Mesothelial cell of epicardium (in vitro differentiated cells): ENCODE measurements at places on chromosomes 1 and 21.

DNA sequence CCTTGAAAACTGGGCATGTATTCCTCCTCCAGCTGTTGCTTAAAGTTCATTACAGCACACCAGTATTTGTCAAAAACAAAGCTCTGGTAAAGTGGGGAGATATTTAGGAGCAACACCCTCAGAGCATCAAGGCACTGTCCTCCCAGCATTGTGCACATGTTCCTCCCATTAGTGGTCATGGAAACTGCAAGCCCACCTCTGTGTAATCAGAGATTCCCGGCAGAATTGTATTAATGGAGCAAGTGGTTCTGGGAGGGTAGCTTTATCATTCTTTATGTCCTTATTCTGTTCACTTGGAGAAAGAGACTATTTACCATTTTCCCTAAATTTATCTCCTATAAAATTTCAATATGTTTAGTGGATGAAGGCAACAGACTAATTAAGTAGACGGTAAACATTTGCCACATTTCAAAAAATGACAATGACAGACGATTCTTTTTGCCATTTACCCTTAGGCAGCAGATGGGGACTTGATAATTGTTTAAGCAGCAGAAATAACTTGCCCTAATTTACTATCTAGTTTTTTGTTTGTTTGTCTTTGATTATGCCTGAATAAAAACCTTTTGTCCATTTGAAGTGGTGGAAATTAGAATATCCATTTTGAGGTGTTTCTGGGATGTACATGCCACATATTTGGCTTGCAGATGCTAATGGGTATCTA lies 289.6 kb upstream of the ST6GALNAC5 start:
- peaks cover 28% of the 10 kb centered on the region for H3K4me1 ChIP-seq
- H3K36me3 ChIP-seq = no peaks in the 10 kb centered on the region
- DNase-seq = no peak
- H3K27ac ChIP-seq = no peak overlapping the region
- H3K27me3 ChIP-seq = no peaks in the 10 kb centered on the region
- no peak overlapping the region for H3K4me3 ChIP-seq

DNA sequence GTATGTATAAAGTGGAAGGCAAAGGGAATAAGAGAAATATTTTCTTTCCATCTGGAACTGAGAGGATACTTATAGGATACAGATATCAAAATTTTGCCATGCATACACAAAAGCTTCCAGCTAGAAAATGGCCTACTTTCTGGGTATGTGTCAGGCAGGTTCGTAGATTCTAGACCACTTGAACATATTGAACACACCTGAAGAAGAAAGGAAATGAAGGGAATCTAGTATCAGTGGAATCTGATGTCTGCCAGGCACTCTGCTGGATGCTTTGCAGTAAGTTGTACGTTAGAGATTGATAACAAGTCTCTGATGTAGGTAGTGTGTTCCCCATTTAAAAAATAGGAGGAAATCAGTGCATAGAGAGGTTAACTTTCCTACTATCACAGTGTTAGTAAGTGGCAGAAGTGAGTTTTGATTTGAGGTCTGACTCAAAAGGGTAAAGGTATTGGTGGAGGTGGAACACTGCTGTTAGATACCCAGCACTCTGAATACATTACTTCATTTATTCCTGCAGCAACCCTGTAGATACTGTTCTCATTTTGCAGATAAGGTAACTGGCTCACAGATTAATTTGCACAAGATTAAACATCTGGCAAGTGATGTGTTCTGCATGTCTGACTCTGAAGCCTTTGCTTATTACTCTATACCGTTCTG lies 3.0 kb downstream of the CAMSAP2 start:
- no peak for DNase-seq
- H3K36me3 ChIP-seq = peaks cover 4% of the 10 kb centered on the region
- peak overlapping the region; percentile 43 for H3K27ac ChIP-seq
- no peaks in the 10 kb centered on the region for H3K27me3 ChIP-seq

DNA sequence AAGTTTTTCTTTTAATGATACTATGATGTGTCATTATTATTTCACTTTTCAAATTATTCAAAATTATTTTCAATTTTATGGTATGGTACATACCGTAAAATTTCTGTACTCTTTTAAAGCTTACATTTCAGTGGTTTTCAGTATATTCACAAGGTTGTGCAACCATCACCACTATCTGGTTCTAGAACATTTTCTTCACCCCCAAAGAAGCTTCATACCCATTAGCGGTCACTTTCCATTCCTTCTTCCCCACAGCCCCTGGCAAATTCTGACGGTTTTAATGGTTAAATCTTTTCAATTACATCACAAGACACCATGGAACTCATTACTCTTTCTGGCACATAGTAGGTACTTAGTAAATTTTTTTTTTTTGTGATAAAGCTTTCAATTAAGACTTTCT lies 22.8 kb upstream of the ATP5PO start:
- H3K27me3 ChIP-seq = no peaks in the 10 kb centered on the region
- H3K4me3 ChIP-seq = no peak overlapping the region
- no peak overlapping the region for H3K27ac ChIP-seq
- DNase-seq = no peak
- peaks cover 18% of the 10 kb centered on the region for H3K4me1 ChIP-seq

- H3K4me1 ChIP-seq = peaks cover 3% of the 10 kb centered on the region
- DNase-seq = no peak
- H3K27ac ChIP-seq = no peak overlapping the region
- H3K36me3 ChIP-seq = no peaks in the 10 kb centered on the region
Measured at GRCh38 chr1:158898722-158899121, 32.6 kb upstream of the PYHIN1 start.

DNA sequence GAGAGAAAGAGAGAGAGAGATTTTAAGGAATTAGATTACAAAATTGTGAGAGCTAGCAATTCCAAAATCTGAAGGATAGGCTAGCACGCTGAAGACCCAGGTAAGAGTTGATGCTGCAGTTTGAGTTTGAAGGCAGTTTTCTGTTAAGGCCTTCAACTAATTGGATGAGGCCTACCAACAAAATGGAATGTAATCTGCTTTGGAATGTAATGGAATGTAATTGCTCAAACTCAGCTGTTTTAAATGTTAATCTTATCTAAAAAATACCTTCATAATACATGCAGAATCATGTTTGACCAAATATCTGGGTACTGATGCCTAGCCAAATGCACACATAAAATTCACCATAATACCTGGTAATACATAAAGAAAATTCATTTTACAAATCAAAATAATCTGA lies 976.1 kb downstream of the LTN1 start:
- H3K27ac ChIP-seq = no peak overlapping the region
- no peak for DNase-seq
- H3K36me3 ChIP-seq = no peaks in the 10 kb centered on the region
- H3K27me3 ChIP-seq = no peaks in the 10 kb centered on the region
- no peak overlapping the region for H3K4me3 ChIP-seq
- peaks cover 22% of the 10 kb centered on the region for H3K4me1 ChIP-seq

DNA sequence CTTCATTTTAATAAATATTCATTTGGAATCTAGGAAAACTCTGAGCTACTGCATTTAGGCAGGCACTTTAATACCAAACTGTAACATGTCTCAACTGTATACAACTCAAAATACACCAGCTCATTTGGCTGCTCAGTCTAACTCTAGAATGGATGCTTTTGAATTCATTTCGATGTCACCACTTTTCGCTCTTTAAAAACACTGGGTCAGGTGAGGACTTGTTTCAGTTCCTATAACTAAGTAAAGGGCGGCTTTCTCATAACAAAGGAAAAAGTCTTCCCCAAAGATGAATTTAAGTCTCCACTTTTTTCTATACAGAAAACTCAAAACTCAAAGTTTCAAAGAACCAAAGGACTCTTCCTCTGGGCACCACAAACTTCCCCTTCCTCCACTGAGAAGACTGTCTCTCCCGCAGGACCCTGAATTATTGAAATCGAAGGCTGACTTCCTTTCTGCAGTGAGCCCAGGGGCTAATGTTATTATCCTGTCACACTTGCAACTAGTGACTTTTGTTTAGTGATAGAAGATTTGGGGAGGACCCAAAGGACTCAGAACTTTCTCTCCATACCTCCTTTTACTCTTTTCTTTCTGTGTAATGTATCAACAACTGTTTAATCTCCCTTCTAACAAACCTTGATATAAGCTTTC lies 9.7 kb upstream of the DHX9 start:
- DNase-seq = no peak
- H3K36me3 ChIP-seq = peaks cover 5% of the 10 kb centered on the region
- H3K27ac ChIP-seq = no peak overlapping the region
- no peak overlapping the region for H3K4me3 ChIP-seq
- H3K4me1 ChIP-seq = no peaks in the 10 kb centered on the region
- H3K27me3 ChIP-seq = no peaks in the 10 kb centered on the region

DNA sequence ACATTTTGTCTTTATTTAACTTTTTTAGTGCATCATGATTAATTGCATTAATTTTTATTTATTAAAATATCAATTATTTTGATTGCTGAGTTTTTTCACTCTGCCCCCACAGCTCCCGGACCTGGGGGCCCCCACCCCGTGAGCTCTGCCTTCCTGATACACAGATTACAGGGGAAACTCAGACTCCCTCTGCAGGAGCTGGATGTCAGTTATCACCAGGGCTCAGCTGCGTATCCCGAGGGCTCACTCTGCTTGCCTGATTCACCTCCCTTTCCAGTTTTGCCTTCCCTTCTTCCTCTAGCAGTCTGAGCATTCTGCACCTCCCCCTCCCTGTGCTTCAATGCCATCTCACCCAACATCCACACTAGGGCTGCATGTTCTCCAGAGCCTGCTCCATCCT lies 98.2 kb downstream of the ATP1A1 start:
- DNase-seq = no peak
- H3K36me3 ChIP-seq = no peaks in the 10 kb centered on the region
- H3K27me3 ChIP-seq = no peaks in the 10 kb centered on the region
- peaks cover 28% of the 10 kb centered on the region for H3K4me1 ChIP-seq
- H3K27ac ChIP-seq = no peak overlapping the region

DNA sequence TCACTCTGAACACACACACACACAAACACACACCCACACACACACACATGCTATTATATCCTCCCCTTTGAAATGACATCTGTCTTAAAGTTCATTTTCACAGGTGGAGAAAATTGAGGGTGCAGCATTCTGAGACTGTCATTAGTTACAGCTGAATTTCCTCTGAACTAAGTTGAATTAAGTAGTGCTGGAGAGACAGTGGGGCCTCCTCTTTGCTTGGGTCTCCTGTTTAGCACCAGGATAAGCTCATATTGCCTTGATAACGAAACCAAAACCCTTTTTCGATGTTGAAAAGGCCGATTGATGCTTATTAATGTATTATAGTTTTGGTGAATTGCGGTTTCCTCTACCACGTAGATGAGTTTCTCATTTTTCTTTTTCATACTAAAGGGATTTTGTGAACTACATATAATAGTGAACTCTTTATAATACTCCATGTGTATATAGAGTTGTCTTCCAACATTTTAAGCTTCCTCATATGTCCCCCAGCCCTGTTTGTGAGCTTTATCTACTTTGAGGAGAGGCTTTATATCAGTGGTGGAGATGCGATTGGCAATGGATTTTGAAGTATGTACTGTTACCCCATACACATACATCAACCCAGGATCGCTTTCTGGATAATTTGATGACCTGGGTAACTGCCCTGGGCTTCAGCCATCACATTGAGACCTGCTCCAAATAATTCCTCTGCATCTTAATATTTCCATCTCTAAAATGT lies 17.4 kb downstream of the DYNLT5 start:
- DNase-seq = no peak
- no peaks in the 10 kb centered on the region for H3K4me1 ChIP-seq
- no peak overlapping the region for H3K27ac ChIP-seq
- H3K27me3 ChIP-seq = no peaks in the 10 kb centered on the region
- H3K36me3 ChIP-seq = no peaks in the 10 kb centered on the region

DNA sequence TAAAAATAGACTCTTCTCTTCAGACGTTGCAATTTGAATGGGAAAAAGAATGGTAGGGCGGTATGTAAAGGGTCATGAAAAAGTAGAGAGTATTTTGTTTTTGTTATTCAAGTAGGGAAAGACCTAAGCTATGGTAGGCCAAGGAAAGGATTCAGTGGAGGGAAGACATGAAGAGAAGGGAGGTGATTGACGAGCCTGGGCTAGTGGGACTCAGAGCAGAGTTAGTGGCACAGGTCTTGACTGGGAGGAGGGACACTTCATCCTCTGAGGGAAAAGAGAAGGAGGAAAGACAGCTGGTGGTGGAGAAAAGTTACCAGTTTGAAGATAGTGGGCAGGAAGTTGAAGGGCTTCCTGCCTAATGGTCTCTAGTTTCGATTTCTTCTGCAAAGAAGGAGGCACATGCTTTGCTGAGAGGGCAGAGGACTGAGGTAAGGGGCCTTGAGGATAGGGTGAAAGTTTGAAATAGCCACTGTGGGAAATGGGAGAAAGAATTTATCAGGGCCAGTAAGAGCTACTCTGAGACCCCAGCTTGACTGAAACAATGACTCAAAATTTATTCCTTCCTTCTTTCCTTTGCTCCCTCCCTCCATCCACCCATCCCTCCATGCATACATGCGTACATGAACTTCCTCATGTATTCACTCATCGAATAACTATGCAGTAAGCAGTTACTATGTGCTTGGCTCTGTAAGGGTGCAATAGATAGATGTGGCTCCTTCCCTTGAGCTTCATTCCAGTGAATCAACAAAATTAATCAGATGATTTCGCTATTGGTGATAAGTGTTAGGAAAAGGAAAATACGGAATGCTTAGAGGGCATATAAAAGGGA lies 4.2 kb downstream of the CD48 start:
- DNase-seq = no peak
- H3K27ac ChIP-seq = no peak overlapping the region
- H3K4me3 ChIP-seq = no peak overlapping the region

GRCh38 chr1:160560045-160560705 lies 19.1 kb downstream of the CD84 start:
- H3K36me3 ChIP-seq = no peaks in the 10 kb centered on the region
- DNase-seq = no peak
- H3K27ac ChIP-seq = no peak overlapping the region
- H3K4me3 ChIP-seq = no peak overlapping the region
- no peaks in the 10 kb centered on the region for H3K4me1 ChIP-seq

DNA sequence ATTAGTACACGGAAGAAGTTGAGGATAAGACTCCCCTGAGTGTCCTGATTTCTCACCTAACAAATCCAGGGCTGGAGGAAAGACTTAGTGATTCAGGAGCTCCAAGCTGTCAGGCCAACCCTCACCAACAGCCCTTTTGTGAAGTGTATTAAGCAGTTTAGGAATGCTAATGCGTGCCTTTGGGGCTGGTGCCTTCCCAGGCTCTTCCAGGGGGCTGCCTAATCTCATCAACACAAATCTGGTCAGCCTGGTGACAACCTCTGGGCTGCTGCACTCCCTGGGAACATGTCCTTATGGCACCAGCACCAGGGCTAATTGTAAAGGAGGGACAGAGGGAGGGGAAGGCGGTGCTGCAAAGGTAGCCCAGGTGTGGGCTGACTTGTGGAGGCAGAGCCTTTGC lies 15.5 kb downstream of the CSMD2 start:
- H3K4me1 ChIP-seq = no peaks in the 10 kb centered on the region
- no peak overlapping the region for H3K27ac ChIP-seq
- no peaks in the 10 kb centered on the region for H3K36me3 ChIP-seq
- H3K4me3 ChIP-seq = no peak overlapping the region
- no peak for DNase-seq

GRCh38 chr21:21146587-21147373 lies 148.6 kb downstream of the NCAM2 start:
- H3K4me3 ChIP-seq = no peak overlapping the region
- no peak for DNase-seq
- H3K4me1 ChIP-seq = no peaks in the 10 kb centered on the region
- H3K27ac ChIP-seq = no peak overlapping the region
